ENCODE measurements at places on chromosomes 4 and X.

GRCh38 chrX:138858438-138858837 lies 146.9 kb upstream of the FGF13 start:
- no peak for DNase-seq

GRCh38 chr4:140497405-140497746 lies 717 bp downstream of the MGAT4D start:
- no peak for DNase-seq

DNA sequence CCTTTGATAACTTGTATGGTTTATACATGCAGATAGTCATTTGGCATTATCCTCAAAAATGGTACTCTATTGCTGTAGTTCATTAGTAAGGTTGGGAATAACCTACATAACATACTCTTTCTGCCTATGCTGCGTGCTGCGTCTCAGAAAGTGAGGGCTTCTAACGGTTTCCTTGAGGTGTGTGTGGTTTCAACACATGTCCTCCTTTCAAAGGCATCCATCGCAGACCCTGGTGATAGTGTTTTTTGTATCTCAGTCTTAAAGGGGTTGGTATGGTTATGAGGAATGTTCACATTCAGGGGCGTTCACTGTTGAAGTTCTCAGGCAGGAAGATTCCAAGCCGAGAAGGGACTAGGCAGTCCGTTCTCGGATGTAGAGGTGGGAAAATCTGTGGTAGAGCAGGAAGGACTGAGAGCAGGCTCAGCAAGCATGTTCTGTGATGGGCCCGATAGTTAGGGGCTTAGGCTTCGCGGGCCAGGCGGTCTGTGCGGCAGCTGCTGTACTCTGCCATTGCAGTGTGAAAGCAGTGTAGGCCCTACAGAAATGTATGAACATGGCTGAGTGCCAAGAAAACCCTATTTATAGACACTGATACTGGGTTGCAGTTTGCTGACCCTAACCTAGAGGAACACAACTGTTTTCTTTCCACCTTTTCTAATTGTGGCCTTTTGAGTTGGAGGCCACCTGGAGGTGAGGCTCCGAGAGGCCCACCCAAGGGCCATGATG lies 123.2 kb downstream of the GPR143 start:
- no peak for DNase-seq

- peak; percentile 13 for DNase-seq
Observed at GRCh38 chrX:47628982-47629381, 748 bp downstream of the CFP start.

GRCh38 chr4:110869862-110870572 lies 247.1 kb upstream of the PITX2 start:
- DNase-seq, result no peak

- DNase-seq, result no peak
Observed at GRCh38 chr4:79652738-79653137, 244.7 kb upstream of the GK2 start.

DNA sequence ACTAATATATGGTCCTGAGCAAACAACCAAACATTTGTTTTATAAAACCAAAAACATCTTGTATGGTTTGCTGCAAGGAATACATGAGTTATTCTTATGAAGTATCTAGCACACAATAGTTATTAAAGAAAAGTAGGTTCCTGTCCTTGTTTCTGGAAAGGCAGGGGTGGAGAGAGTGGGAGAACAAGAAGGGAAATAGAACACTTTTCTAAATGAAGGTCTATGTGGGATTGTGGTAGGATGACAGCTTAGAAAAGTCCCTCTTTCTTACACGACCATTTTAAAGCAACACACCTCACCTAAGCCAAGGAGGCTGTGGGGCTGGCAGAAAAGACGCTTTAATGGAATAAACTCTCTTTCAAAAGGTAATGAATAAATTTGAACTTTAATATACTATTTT lies 164.6 kb downstream of the ARAP2 start:
- no peak for DNase-seq

DNA sequence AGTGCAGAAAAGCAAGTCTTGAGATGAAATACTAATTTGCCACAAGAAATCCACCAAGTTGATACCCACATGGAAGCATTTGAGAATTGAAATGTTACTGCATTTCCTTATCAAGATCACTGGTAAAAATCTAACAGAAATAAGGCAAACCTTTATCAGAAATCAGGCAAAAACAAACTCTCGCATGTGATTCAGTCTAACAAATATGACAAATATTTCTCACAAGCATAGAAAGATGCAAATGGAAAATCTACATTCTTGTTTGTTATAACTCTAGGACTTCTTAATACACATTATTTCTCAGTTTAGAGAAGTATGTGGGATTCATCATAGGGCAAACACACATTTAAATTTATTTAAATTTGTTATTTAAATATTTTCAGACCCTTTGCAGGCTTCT lies 52.9 kb downstream of the TXK start:
- DNase-seq, result no peak
